ENCODE measurements at places on chromosomes 7 and 10.
A peak's percentile ranks its signal among the peaks of the same experiment; 100 is the strongest.

DNA sequence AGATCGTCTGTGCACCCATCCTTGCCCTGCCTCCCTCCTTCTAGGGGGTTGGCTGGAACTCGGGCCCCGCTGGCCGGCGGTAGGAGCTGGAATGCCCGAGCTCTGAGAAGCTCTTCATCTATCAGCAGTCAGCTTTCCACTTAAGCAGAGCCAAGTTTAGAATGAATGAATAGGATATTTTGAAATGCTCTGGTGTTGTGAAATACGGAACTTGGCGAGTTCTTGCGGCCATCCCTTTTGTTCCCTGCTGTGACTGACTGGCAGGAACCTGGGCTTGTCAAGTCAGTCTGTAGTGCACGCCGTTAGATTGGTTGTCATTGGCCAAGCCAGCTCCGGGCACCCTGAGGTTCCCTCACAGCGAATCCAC is 33.3 kb downstream of the FOXK1 start:
- DNase-seq, result no peak

DNA sequence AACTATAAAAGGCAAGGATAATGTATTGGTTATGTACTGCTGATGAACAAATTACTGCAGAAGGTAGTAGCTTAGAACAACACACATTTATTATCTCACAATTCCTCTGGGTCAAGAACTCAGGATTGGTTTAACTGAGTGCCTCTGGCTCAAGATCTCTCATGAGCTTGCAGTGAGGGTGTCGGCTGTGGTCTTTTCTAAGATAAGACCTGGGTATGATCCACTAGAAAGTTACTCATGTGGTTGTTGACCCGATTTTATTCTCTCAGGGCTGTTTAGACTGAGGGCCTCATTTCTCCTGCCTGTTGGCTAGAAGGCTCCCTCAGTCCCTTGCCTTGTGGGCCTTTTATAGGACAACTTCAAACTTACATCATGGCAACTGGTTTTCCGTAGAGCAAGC is 86.7 kb downstream of the VWDE start:
- DNase-seq, result no peak

DNA sequence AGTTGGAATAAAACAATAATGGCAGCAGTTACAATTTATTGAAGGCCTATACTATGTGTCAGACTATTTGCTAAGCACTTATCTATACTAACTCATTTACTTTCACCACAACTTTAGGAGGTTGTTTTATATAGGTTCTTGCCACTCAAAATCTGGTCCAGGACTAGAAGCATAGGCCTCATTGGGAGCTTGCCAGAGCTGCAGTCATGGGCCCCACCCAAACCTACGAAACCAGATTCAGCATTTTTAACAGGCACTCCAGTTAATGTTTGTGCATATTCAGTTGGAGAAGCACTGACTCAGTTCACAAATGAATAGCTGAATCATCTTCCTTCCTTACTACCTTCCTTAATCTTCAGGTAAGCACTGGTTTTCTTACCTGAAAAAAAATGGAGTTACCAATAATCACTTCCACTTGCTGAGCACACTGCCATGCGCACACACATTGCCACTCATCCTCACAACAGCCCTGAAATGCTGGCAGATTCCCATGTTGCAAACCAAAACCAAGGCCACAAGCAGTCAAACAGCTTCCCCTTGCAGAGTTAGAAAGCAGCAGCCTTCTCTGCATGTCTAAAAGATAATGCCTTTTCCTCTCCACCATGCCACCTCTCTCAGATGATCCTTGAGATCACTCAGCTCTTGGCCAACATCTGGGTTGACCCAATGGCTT is 122.4 kb downstream of the SLC16A9 start:
- DNase-seq, result no peak

DNA sequence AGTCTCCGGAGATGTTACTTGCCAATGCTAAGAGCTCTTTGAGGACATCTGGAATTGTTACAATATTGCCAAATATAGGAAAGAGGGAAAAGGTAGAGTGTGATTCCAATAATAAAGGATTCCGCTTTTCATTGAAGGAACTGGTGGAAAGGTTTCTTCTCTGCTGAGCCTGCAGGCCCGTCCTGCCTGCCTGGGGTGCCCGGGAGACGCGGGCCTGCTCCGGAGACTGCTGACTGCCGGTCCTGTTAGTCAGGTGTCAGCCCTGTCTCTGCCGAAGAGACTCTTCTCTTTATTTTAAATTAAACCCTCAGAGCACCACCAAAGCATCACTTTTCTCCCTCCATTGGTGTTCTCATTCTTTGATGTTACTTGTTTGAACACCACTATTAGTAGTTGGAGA is 2.2 kb downstream of the EGFR start:
- DNase-seq, result no peak

- no peak for DNase-seq
Measured at GRCh38 chr10:107894516-107894915, 730.0 kb upstream of the SORCS1 start.

DNA sequence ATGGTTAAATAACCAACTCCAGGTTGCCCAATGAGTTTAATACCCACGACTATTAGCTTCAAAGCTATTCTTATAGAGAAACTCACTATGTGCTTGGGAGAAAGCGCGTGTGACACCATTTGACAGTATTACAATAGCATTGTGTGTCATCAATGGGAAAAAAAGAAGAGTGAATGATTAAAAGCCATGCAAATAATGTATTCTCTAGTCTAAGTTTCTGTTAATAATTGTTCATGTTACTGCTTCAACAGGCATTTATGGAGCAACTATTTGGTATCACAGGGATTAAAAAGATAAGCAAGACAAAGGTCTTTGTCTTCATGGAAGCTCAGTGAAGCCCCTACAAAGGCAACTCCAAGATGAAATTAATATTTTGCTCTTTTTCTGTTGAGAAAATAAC is 47.2 kb downstream of the CAV1 start:
- no peak for DNase-seq

DNA sequence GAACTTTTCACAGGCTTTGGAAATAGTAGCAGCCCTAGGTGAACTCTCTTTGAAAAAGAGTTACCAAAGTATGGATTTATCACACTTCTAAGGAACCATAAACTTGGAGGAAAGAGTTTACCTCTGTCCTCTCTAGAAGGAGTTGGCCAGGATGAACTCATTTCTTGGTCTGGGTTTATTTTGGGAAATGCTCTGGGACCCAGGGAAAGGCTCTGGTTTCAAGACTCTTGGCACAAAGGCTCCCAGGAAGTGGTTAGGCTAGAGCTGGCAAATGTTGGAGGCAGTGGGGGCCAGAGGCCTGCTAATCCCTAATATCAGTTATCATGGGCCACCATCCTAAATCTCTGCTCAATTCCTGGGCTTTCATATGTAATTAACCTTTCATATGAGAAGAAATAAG is 36.3 kb upstream of the CDK6 start:
- DNase-seq, result no peak

GRCh38 chr10:59279991-59280505 is 82.3 kb downstream of the FAM13C start:
- DNase-seq, result no peak

DNA sequence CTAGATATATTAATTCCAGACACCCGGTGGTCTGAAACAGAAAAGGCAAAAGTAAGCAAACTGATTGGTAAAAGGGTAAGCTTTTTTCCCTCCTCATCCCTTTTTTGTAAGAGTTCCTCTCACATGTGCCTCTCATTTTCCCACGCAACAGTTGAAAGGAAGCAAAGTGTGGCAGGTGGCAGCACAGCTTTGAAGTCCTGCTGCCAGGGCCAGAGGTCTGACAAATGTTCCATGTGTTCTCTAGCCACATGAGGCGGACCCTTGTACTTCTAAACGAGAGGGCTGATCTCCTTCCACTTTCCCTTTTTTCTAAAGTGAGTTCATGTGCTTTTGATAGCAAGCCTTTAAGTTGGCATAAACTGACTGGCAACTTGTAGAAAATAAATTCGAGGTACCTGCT is 217.5 kb downstream of the POLR1F start:
- no peak for DNase-seq

DNA sequence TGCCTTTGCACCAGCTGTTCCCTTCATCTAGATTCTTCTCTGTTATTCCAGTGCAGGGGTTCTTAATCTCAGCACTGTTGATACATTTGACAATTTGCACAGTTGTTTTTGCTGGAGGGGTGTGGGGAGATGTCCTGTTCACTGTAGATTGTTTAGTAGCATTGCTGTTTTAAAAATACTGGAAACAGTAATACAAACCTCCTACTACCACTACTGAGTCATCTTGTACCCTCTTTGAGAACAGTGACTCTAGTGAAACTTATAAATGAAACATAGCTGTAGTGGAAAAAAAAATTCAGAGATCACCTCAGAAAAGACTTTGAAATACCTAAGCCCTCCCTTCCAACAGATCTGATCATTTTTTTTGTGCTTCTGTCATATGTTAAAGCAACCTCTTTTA is 154.8 kb upstream of the TMEM196 start:
- DNase-seq, result no peak

DNA sequence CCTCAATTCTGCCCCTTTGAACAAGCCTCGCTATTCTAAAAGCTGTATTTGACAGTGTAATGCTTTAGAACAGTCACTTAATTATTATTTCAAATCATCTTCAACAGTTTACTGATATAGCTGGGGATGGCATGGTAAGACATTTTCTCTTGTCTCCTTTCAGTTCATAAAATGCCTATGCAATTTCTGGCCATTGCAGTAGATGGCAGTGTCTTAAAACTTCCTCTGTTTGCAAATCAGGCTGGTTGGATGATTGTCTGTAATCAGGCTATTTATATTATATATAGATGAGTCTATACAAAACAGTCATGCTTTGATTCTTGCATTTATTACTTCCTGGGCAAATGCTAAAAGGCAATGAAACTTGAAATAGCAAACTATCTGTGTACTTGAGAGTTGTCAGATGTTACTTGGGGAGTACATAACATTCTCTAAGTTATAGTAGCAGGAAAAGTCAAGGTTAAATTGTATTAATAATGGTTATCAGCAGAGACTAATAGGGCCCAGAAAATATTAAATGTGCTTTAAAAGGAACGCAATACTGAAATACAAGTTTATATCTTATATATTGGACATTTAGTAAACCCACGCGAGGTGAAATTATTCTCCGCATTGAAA is 55.5 kb upstream of the LHFPL3 start:
- DNase-seq, result no peak

GRCh38 chr10:51905032-51905431 is 205.6 kb upstream of the CSTF2T start:
- no peak for DNase-seq

DNA sequence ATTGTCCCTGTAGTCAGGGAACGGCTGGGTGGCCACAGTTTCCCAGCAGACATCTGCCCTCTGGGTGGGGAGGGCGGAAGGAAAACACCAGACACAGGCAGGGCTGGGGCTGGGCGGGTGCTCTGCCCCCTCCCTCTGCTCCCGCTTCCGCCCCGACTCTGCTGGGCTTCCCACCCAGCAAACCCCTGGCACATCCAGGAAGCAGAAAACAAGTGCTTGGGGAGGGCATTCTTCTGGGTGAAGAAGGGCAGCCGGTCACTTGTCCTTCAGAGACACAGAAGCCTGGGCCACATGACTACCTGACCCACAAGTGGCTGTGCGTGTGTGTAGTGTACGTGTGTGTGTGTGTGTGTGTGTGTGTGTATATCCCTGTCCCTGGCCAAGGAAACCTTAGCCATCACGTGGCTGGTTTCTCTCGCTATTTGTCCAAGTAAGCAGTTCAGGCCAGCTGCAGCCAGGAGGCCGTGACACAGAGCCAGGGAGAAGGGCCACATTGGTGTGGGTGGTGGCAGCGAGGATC is 77.9 kb downstream of the ZMIZ1 start:
- DNase-seq, result peak; percentile 15

- no peak for DNase-seq
Measured at GRCh38 chr10:85537561-85537960, 829.0 kb downstream of the GRID1 start.

GRCh38 chr7:30927040-30927439 is 15.4 kb downstream of the AQP1 start:
- DNase-seq, result no peak

DNA sequence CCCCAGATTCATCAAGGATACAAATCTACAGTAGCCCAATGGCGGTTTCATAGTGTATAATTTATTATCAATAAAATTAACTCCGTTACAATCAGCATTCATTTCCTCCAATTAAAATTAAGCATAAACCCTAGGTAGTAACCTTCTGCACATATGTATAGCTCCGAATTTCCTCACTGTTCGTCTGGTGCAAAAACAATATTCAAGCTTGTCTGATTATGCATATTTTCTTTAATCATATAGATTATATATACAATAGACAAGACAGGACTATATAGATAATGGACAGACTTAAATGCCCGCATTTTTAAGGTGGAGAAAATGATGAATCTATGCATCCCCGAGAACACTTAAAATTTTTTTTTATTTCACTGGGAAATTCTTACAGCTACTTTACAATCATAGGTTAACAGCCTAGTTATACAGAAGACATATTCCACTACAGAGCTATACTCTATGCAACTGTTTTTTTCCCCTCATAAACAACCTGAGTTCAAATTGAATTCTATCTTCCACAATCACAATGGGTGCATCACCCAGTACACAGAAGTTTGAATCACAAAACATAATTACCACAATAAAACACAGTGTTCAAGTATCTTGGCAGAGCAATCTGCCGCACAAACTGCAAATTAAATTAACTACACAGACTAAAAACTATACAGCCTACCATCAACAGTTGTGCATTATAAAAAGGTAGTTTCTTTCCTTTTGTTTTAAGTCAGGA is 2.6 kb downstream of the HOXA9 start:
- no peak for DNase-seq

GRCh38 chr10:28839600-28840007 is 162.3 kb downstream of the BAMBI start:
- no peak for DNase-seq

DNA sequence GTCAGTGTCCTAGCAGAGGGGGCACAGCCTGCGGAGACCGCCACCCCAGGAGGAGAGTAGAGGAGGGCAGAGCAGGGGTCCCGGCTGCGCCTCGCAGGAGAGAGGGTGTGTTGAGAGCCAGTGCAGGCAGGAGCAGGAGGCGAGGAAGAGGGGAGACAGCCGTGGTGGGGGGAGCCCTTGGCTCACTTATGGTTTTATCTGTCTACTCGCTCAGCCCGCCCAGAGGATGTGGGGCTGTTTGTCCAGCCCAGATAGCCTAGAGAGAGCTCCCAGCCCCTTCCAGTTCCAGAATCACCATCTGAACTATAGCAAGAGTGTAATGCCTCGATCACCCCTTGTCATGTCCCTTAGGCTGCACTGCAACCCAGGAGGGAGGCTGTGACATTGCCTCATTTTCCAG is 26.6 kb downstream of the SLC29A3 start:
- no peak for DNase-seq

DNA sequence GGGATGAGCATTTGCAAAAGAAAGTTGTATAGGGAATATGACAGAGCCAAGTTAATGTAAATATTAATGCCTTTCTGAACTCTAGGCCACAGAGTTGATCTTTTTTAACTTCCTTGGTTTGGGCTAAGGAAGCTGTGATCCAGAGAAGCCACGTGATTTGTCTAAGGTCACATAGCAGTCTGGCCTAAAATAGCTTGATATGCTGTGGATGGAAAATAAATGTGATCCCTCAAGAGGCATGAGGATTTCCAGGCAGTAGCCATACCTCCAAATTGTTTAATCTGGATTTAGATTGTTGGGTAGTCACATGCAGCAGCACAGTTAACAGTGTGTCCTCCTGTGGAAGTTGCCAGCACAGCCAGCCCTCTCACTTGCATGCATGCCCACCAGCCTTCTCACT is 165.7 kb upstream of the LANCL2 start:
- DNase-seq, result no peak
